ENCODE measurements at places on chromosomes 4 and X.

GRCh38 chr4:24748758-24749350, 46.5 kb upstream of the SOD3 start:
- DNase-seq: no peak

- no peak for DNase-seq
These were observed 37.1 kb downstream of the TRMT44 start for GRCh38 chr4:8477676-8478075.

DNA sequence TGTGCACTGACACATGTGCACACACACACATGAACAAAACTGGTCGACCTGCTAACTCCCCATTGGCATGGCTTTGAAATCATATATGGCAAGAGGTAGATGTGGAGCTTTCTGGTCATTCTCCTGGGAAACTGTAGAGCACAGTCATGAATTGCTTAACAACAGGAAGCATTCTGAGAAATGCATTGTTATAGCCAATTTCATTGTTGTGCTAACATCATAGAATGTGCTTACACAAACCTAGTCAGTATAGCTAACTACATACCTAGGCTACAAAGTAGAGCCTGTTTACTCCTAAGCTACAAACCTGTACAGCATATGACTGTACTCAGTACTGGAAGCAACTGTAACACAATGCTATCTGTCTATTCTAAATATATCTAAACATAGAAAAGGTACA, 134.2 kb upstream of the SH3RF1 start:
- DNase-seq: no peak

DNA sequence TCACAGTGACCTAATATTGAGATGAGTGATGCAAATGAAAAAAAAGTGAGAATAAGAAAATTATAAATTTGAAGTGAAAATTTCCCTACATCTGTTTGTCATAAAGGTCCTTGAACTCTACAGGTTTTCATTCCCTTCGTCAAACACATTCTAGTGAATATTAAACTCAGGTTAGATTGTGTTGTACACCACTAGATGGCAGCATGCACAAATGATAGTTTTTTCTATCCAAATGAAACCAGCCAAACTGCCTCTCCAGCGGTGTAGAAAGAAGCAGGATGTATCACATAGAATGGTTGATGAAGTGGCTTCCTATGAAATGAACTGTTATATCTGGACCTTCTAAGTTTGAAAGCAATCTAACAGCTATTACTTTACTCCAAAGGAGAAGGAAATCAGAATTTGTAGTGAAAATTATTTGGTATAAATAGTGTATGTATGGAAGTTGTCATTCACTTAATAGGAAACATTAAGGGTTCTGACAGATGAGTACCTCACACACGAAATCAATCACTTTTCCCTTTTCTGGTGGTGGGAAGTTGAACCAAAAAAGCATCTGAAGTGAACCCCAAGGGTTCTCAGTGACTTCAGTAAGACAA, 382.7 kb downstream of the UNC5C start:
- peak; percentile 85 for DNase-seq

- no peak for DNase-seq
These were observed 9.3 kb downstream of the ATP5ME start for GRCh38 chr4:664713-665231.

GRCh38 chr4:81366779-81367178, 104.9 kb downstream of the RASGEF1B start:
- DNase-seq: no peak

- DNase-seq: no peak
These were observed 115.7 kb downstream of the IRF2 start for GRCh38 chr4:184358521-184359232.

DNA sequence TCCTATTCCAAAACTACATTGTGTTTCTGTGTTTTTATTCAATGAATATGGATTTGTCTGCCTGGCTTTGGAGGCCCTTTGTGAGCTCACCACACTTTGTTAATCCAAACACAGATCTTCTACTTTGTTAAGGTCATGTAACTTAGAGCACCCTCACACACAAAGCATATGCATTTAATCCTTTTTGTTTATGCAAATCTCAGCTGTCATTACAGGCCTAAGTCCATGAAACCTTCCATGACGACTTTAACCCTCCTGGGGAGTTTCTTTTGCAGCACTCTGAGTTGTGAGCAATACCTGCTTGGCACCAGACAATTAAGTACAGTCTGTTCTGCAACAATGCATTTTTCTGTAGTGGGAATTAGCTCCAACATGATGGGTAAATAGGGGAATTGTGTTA, 14.9 kb downstream of the CCSER1 start:
- DNase-seq: peak; percentile 23

DNA sequence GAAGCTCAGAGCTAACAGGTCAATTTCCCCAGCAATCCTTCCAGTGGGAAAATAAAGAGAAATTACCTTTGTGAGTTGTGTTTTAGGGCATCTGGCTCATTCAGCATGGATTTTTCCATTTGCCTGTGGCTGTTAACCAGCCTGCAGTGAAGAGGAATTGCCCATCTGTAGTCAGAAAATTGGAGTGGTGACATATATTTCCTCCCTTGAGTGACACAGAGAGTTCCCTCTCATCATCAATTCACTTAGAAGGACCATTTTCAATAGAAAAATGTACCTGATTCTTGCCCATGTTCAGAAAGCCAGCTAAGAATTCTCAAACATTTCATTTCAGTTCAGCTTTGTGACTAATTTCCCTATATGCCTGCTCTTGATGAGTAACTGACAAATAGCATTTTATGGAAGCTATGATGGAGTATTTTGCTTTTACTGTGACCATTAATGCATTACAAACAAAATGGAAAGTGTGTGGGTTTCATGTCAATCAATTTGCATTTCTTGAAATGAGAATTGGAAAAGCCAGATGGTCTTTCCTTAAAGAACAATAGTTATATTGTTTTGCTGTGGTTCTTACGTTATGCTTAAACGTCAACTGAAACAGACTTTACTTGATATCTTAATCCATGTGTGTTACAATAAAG, 155.8 kb downstream of the NWD2 start:
- DNase-seq: no peak

DNA sequence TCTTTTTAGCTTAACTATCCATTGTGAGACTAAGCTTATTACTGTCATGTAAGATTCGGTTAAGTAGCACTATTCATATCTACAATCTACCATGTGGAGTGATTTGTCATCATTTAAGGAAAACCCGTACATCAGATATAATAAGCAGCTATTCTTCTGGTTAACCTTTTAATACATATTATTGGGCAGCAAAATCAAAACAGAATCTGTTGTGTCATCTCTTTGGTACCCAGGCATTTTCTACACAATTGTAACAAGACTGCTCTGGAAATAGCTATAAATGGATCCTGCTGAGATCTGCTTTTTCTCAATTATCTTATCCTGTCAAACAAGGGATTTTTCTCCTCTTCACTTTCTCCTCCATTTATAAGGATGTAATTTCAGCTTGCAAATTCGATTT, 521.5 kb upstream of the MAGEB2 start:
- no peak for DNase-seq

- DNase-seq: no peak
These were observed 25.9 kb downstream of the NSG1 start for GRCh38 chr4:4412641-4413372.

GRCh38 chr4:141810712-141811375, 174.5 kb downstream of the IL15 start:
- peak; percentile 27 for DNase-seq

GRCh38 chrX:153687121-153688039, at the start of gene SLC6A8:
Gene SLC6A8, plus strand, starts transcription at chrX:153687926. Its CDS starts 649 bp downstream, at chrX:153688575.
- peak; percentile 71 for DNase-seq

DNA sequence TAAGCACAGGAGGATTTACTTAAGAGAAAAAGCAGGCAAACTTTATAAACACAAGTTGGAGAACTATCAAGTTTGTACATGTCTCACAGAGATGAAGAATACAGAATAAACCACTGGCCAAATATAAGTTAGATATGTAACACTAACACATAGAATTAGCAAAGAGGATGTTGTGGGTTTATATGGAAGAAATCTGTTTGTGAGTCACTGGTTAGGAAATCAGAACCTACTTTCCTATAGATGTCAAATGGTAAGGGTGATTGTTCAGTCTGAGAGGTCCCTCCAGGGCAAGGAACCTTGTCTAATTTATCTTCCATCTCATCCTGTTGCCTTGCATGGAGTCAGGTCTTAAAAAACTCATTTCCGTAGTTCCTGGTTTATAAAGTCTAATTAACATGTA, 14.8 kb upstream of the ART3 start:
- no peak for DNase-seq

DNA sequence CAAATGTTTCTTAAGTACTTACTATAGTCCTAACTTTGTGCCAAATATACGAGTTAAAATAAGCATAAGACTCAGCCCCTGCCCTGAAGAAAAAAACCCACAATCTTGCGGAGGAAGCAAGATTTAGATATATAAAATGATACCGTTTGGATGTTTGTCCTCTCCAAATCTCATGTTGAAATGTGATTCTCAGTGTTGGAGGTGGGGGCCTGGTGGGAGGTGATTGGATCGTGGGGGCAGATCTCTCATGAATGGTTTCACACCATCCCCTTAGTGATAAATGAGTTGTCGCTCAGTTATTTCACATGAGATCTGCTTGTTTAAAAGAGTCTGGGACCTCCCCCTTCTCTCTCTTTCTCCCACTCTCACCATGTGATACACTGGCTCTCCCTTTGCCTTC, 28.7 kb downstream of the EFHC2 start:
- no peak for DNase-seq
